ENCODE measurements at places on chromosomes 6 and 20.

- no peak for DNase-seq
Measured at GRCh38 chr6:7629321-7629720, 39.3 kb downstream of the SNRNP48 start.

DNA sequence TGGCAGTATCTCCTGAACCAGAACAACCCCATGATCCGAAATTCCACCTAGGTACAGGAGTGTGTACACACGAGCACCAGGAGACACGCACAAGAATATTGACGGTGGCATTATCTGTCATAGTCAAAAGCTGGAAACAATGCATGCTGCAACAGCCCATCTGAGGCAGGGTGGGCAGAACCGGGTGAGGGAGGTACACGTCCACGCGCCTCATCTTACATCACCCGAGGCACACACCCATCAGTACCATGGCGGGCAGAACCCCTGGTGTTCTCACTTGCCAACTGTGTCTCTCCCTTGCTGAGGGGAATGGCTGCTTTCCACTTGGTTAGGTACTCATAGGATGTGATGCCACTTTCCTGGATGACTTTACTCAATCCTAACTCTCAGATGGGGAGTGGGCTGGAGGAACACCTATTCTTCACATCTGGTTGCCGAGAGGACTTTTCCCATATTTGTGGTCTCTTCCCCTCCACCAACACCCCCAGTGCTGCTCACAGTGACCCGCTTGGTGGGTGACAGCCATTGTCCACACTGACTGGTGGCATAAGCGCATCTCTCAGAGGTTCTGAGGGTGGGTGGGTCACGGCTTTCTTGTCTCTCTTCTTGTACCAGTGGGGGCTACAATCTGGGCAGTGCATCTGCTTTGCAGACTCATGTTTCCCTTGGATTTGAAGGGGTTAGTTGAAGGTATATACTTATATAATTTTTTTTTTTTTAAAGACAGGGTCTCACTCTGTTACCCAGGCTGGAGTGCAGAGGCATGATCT, 13.5 kb downstream of the PPP1R3G start:
- DNase-seq = no peak

DNA sequence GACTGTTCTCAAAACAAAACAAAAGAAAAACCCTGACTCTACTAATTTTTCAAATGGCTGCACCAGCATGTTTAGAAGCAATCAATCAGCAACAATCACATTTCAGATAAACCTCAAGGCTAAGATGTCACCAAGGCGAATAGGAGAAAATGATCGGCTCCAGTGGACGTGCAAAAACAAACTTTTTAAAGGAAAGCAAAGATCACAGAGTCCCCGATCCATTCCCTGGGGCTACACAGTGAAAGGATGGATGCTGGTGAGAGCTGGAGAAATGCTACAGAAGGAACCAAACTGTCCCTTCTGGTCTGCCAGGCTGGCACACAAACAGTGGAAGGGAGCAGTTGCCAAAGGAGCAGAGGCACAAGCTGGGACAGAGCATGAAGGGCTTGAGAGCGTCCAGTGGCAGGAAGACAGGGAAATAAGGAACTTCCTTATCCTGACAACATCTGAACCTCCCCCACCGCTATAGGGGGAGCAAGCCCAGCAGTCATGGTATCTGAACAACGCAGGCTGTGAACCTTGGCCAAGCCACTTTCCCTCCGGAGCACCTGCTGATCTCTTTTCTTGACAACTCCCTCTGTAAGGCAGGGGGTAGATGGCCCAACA, 73.7 kb upstream of the HIVEP1 start:
- DNase-seq = no peak

GRCh38 chr6:157967020-157967419, 14.6 kb upstream of the SYNJ2 start:
- no peak for DNase-seq

DNA sequence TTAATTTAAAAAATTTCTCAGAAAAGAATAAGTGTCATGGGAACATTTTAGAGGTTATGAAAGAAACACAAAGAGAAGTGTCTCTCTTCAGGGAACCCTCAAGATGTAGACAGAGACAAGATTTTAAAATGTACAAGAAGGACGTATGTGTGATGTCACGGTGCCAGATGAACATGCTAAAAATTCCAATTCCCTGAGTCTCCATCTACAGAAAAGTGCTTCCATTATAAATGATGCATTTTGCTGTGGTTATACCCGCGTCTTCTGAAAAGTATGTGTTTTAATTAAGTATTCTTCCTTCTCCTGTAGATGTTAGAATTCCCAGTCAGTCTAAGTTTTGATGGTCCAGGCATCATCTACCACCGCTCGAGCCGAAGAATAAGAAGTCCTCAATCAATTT, 489.1 kb downstream of the PREX1 start:
- DNase-seq = no peak

GRCh38 chr6:49553384-49553783, 2.9 kb downstream of the C6orf141 start:
- no peak for DNase-seq

- no peak for DNase-seq
Measured at GRCh38 chr6:54879188-54879985, 32.8 kb downstream of the FAM83B start.

Data from stimulated activated CD4-positive, alpha-beta T cell treated with anti-CD3 and anti-CD28 coated beads, Interleukin-1b, Interleukin-23, amount 100 ng/mL, for 48 hours (primary cell).